NCI-H2171 (cell line): ENCODE measurements at places on chromosomes 1 and 21.

GRCh38 chr1:58907398-58907797 is 123.6 kb upstream of the JUN start:
- peak; percentile 51 for DNase-seq

GRCh38 chr1:77797991-77798390 is 18.5 kb downstream of the MIGA1 start:
- no peak for DNase-seq

- no peak for DNase-seq
Measured at GRCh38 chr1:181352695-181353094, 130.6 kb upstream of the CACNA1E start.

GRCh38 chr1:40034869-40035268 is 5.7 kb upstream of the CAP1 start:
- no peak for DNase-seq

DNA sequence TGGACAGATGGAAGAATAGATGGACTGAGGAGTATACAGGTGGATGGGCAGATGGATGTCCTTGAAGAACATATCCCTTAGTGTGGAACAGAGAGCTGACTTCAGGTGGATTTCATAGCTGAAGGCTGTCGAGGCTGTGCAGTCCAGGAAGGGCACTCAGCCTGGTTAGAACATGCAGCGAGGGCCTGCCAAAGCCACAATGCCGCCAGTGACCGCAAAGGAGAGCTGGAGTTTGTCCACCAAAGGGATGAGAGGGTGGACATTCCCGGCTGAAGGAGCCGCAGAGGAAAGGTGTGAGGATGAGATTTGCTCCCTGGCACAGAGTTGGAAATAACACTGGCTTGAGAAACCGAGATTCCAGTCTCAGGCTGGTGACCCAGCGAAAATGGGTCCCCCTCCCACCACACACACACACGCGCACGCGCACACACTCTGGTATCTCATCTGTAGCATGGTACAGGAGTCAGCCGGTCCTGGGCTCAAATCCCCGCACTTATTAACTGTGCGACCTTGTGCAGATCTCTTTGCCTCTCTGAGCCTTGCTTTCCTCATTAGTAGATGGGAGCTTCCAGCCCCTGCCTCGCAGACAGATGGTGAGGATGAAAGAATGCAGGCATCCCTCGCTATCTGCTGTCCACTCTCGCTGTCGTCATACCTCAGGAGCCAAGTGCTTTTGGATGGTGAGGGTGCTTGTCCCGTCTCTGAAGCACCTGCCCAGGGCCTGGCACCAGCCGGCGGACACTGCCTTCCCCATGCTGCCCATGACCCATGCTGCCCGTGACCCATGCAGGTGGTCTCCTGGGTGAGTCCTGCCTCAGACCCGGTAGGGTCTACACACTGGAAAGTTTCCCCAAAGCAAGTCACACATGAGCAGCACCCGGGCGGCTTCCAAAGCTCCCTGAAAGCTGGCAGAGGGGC is 26.8 kb upstream of the EFHD2 start:
- DNase-seq = no peak

DNA sequence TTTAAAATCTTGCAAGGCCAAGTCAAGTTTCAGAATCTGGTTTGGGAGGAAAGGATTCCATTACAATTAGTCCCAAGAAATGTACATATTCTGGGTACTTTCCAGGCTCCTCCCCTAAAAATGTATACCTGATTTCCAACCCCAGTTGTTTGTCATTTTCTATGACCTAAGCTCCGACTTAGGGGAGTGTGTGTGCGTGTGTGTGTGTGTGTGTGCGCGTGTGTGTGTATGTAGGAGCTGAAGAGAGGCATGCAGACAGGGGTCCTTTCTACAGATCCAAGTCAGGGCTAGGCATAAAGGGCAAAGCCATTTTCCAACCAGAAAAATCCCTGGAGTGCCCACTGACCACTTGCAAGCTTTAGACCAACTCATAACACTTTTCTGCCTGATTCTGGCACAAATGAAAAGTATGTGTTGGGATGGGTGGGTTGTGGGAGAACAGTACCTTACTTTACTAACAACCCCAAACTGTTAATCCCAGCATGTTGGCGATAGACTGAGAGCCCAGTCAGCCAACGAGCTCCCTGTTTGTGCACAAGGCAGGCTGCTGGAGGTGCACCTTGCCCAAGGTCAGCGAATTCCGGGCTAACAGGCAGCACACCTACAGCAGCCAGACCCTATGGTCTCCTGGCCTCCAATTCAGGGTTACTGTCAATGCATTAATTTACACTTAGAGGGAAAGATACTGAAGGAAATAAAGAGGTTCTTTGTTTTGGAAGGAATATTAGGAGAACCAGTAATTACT is 1.7 kb downstream of the TRABD2B start:
- DNase-seq = no peak

GRCh38 chr1:192538407-192539296 is 36.9 kb upstream of the RGS1 start:
- DNase-seq = no peak

DNA sequence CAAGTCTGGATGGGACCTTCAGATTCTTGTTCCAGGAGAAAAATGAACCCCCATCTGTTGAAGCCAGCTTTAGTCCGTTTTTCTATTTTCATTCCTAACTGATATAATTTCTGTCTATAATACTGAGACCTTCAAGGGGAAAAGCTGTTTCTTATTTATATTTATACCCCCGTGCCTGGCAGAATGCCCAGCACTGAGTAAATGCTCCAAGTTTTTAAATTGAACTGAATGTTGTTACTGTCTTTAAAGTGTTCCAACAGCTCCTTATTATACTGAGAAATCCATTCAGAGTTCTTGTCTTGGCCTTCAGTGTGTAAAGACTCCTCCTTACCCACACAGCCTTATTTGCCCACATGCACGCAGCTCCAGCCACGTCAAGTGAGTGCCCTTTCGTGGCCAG is 178.6 kb upstream of the HMGB4 start:
- DNase-seq = no peak

DNA sequence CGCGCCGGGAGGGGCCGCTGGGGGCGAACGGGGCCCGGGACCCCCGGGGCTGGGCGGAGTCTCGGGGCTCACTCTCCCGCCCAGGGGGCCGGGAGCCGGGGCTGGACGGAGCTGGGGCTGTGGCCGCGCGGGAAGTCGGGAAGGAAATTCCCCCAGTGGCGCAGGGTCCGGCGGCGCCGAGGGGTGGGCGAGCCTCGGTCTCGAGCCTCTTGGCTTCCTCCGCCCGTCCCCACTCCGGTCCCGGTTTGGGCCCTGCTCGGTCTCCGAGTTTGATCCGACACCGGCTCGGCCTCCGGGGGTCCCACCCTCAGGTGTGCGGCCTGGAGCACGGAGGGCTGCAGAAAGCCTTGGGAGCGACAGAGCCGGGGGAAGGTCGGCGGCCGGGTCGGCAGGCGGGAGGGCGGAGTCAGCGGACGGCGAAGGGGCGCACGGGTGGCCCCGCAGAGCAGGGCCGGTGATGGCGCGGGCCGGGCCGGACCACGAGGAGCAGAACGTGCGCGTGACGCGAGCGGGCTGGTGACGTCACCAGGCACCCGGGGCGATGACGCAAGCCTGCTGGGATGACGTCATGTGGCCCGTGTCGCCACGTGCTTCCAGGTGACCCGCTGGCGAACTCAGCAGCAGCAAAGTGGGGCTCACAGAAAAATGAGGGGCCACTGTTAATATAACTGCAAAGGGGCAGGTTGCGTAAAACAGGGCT is 610 bp upstream of the HES4 start:
- DNase-seq = peak; percentile 83

DNA sequence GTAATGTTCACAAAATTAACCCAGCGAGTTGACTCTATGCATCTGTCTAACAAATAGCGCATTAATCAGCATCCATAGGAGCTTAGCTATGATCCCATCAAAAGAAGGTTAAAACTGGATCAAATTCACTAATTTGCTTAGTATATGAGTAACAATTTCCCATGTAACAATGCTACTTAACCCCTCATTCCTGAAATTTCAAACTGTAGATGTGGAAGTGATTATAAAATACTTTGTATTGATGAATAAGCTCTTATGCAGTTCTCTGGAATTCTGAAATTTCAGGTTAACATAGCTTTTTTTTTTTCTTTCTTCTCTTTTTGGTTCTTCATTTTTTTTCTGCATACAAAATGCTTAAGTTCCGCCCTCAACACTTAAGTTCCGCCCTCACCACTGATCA is 1272.7 kb downstream of the KCNT2 start:
- DNase-seq = no peak

DNA sequence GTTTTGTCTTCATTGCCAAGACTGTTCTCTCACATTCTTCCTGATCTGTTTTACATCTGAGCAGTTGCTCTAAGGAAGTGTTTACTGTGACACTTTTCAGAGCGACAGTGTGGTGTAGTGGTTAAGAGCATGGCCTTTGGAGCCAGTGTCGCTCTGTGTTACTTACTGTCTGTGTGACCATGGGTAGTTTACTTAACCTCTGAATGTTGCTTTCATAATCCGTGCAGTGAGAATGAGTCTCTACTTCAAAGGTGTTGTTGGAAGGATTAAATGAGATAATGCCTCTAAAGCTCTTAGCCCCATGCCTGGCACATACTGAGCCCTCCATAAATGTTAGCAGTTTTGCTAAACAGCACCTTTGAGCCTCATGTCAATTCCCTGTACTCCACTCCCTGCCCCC is 35.9 kb upstream of the ZFP69B start:
- DNase-seq = no peak

DNA sequence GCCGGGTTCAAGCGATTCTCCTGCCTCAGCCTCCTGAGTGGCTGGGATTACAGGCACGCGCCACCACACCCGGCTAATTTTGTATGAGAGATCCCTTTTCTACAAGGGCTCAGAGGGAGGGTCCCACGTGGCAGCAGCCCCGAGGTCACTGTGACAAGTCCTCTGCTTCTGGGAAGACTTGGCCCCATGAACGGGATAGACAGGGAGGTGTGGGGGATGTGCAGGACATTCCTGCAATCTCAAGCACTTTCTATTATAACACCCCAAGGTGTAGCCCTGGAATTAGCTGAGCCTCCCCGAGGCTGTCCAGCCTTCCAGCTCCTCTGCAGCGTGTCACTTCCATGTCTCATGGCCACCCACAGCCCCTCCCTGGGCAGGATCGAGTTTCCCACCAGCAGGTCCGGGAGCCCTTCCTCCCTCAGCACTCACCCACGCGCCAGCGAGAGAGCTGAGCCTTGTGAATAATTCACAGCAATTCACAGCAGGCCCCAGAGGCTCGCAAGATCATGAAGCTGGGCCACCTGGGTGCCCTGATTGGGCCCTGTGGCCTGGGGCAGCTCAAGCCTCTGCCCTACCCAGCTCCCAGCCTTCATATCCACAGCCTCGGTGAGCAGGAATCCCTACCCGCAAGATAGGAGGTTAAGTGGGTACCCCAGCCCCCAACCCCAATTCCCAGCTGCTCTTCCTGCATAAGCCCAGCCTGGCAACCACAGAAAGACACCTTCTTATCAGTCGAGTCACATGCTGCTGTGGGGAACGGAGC is 22.8 kb upstream of the RNU1-4 start:
- DNase-seq = no peak

- DNase-seq = no peak
Measured at GRCh38 chr1:224675590-224675989, 59.5 kb downstream of the CNIH3 start.

GRCh38 chr1:68706639-68707317 is 209.9 kb upstream of the DEPDC1 start:
- DNase-seq = no peak

- DNase-seq = no peak
Measured at GRCh38 chr21:43918385-43918947, 53.4 kb downstream of the AGPAT3 start.

GRCh38 chr1:7278827-7279765 is 492.0 kb upstream of the VAMP3 start:
- DNase-seq = peak; percentile 62

- DNase-seq = no peak
Measured at GRCh38 chr1:167994560-167994959, 57.7 kb upstream of the MPC2 start.

GRCh38 chr1:10694274-10694632 is 102.2 kb downstream of the CASZ1 start:
- no peak for DNase-seq

GRCh38 chr1:175887981-175888428 is 144.6 kb upstream of the TNR start:
- peak; percentile 50 for DNase-seq

DNA sequence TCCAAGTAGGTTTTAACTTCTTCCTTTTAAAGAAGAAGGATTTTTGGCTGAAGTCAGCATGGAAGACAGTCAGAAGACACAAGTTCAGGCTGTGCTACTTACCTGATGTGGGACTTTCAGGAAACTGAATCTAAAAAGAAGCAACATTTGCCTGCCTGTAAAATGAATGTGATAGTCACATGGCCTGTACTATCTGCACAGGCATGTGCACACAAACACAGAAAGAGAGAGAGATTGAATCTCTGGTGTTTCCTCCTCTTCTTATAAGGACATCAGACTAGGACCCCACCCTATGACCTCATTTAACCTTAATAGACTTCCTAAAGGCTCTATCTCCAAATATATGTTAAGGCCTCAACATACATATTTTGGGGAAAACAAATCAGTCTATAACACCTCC is 542.9 kb downstream of the PLPP3 start:
- no peak for DNase-seq

DNA sequence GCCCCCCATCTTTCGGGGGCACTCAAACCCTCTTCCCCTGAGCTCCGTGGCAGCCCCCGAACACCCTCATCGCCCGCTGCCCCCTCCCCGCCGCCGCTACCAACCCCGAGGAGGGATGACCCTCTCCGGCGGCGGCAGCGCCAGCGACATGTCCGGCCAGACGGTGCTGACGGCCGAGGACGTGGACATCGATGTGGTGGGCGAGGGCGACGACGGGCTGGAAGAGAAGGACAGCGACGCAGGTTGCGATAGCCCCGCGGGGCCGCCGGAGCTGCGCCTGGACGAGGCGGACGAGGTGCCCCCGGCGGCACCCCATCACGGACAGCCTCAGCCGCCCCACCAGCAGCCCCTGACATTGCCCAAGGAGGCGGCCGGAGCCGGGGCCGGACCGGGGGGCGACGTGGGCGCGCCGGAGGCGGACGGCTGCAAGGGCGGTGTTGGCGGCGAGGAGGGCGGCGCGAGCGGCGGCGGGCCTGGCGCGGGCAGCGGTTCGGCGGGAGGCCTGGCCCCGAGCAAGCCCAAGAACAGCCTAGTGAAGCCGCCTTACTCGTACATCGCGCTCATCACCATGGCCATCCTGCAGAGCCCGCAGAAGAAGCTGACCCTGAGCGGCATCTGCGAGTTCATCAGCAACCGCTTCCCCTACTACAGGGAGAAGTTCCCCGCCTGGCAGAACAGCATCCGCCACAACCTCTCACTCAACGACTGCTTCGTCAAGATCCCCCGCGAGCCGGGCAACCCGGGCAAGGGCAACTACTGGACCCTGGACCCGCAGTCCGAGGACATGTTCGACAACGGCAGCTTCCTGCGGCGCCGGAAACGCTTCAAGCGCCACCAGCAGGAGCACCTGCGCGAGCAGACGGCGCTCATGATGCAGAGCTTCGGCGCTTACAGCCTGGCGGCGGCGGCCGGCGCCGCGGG is 837 bp downstream of the FOXD3 start:
- DNase-seq = peak; percentile 50

- peak; percentile 47 for DNase-seq
Measured at GRCh38 chr1:151309811-151310323, 17.3 kb downstream of the PI4KB start.

- no peak for DNase-seq
Measured at GRCh38 chr21:17197996-17198395, 314.8 kb upstream of the CXADR start.
